T-helper 22 cell (primary cell): ENCODE measurements at places on chromosomes 3 and 15.

- DNase-seq, result no peak
Observed at GRCh38 chr15:92801774-92802464, 98.2 kb upstream of the CHD2 start.

GRCh38 chr3:20141316-20141715 lies 44.7 kb downstream of the SGO1 start:
- no peak for DNase-seq

DNA sequence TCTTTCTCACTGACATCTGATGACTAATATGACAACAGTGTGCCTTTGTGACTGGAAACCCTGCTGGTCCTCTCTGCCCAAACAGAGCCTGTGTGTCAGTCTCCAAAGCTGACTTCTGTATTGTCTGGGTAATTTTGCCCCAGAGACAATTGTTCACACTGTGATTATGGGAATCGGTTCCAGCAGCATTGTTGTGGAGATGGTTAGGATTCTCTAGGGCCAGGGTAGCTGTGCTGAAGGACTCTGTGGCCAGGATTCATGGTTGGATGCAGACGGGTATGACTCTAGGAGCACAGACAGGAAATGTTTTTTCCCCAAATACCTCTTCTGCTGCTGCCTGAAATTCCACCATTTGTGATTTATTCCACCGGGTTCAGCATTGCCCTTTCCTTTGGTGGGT lies 57.5 kb upstream of the ITGA11 start:
- no peak for DNase-seq

DNA sequence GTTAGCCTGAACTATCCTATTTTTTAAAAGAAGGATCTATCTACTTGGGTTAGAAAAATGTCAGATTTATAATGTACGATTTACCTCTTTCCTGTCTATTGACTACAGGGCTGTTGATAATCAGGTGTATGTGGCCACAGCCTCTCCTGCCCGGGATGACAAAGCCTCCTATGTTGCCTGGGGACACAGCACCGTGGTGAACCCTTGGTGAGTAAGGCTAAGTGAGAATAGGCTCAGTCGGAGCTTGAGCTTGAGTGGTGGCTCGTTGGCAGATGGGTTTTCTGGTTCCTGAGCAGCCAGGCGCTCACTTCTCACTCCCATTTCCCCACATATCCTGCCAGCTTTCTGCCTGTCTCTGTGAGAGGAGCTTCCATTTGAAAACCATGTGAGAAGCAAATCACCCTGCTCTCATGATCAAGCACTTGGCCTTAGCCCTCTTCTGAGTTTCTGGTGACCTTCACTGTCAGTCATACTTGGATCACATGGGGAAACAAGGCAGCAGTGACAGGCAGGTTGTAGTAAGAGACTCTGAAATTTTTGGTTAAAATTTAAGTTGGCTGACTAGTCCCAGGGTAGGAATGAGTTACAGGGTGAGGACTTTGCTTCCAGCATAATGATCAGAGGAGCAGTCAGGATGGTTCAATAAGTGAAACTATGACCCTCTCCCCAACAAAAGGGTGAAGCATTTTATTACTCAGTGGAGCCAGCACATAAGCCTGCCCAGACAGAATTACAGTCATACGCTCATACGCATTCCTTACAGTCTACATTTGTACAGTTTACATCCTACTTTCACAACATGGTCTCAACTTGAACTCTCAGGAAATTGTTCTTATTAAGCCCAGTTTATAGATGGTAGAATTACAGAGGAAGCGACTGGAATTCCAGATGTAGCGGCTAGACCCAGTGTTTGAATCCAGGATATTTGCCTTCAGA lies 18.0 kb downstream of the NIT2 start:
- DNase-seq, result no peak

GRCh38 chr3:10377148-10377725 lies 56.3 kb upstream of the SEC13 start:
- no peak for DNase-seq

GRCh38 chr3:10371167-10371566 lies 50.3 kb upstream of the SEC13 start:
- no peak for DNase-seq

GRCh38 chr15:44066211-44066827 lies 128.8 kb downstream of the FRMD5 start:
- DNase-seq, result peak; percentile 7

DNA sequence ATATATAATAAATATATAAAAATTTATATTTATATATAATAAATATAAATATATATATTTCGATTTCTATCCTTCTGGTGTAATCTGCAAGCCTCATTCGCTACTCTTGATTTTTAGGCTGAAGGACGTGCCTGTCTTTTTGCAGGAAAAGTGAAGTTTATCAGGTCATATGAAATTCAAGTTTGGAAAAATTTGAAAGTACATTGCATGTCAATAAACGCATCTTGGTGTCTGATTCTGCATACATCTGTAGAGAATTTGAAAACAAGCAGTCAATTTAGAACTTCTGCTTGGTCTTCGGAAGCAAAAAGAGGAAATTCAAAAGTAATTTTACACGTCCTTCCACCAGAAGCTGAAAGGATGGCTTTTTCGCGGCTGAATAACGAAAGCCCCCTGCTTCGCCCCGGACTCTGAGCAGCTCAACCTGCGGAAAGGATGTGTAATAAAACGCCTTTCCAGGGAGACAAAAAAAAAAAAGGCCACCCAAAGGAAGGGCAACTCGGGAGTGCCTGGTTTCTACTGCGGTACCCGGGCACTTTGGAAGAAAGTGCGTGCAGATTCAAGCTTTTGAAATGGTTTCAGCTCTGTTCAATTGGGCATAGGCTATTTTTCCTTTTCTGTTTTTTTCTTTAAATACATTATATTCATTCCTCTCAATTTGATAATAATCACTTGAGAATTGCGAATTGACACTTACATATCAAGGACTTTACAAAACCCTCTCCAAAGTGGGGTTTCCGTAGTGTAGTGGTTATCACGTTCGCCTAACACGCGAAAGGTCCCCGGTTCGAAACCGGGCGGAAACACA lies 1.5 kb upstream of the MYNN start:
- DNase-seq, result peak; percentile 41

- no peak for DNase-seq
Observed at GRCh38 chr3:106193876-106194275, 325.1 kb upstream of the CBLB start.

DNA sequence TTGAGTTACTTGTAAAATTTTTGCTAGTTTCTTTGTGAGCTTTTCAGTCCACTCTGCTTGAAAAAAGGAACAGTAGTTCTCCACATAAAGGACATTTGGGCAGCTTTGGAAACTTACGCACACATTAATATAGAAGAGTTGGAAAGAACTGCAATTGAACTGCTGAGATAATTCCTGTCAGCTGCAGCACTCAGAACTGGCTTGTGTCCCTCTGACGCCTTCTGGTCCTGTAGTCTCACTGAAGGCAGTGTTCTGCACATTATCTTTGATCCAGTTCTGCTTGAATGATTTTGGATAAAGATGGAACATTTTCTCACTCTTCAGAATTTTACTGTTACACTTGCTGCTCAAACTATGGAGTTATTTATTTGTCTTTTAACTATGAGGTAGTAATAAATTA lies 901.9 kb downstream of the OTOL1 start:
- no peak for DNase-seq

- no peak for DNase-seq
Observed at GRCh38 chr3:52015438-52016228, 19.9 kb upstream of the RPL29 start.

DNA sequence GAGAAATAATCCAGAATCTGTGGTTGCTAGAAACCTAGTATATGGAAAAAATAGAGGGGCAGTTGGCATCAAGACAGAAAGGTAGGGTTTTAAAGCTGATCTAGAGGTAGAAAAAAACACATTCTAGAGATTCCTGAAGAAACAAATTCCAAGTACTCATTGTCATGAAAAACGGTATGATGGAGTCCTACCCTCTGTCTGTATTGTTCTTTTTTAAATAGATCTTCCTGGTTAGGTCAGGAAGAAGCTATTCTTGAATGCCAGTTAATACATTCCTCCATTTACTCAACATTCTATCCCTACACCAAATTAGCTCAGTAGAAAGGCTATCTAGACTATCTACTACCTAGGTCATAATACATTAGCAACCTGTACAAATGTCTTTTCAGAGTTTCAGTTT lies 364.7 kb downstream of the FHIT start:
- no peak for DNase-seq

- peak; percentile 79 for DNase-seq
Observed at GRCh38 chr15:73051807-73052652, at the start of gene NEO1. NEO1 (plus strand) TSS chr15:73052463; CDS start chr15:73052676, 213 bp downstream.

GRCh38 chr3:149658744-149659497 lies 1.1 kb upstream of the WWTR1 start:
- no peak for DNase-seq

DNA sequence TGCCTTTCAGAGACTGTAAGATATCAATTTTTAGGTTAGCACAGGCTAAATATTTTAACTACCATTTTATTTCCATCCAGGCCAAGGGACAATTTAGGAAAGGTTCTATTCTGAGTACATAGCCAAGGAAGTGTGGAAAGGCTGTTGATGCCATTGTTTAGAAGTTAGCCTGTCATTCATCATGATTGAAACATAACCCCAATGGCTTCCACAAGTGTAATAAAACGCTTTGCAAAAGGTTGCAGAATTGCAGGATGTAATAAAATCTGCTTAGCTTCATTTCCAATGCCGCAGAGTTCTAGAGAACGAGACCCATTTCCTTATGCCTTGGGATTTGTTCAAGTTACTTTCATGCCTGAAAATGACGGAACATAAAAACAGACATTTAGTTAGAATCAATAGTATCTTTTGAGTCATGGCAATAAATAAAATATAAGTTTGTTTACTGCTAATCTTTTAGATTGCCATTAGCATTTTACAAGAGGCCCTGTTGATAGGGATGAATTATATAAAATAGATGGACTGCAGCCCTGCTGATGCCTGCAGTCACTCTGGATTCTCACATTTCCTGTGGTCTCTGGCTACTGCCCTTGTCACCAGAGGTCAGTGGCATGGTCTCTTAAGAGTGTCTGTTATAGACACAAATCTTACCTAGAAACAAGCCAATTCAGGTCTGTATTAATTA lies 678.2 kb upstream of the CFAP20DC start:
- no peak for DNase-seq

DNA sequence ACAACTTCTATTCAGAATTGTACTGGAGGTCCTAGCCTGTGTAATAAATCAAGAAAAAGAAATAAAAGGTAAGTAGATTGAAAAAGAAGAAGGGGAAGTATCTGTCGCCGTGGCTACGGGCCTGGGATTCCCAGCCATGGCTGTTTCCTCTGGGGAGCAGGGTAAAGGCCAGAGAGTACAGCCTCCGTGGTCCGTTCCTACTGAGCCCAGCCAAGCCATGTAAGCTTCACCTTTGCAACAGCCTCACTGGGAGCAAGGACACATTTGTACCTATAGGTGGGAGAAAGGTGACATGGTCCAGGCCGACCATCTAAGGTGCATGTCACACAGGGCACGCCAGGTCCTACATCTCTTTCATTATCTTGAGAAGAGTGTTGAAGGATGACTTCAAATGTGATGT lies 71.3 kb downstream of the ANP32A start:
- DNase-seq, result no peak

GRCh38 chr3:84299329-84299728 lies 659.5 kb upstream of the CADM2 start:
- no peak for DNase-seq

DNA sequence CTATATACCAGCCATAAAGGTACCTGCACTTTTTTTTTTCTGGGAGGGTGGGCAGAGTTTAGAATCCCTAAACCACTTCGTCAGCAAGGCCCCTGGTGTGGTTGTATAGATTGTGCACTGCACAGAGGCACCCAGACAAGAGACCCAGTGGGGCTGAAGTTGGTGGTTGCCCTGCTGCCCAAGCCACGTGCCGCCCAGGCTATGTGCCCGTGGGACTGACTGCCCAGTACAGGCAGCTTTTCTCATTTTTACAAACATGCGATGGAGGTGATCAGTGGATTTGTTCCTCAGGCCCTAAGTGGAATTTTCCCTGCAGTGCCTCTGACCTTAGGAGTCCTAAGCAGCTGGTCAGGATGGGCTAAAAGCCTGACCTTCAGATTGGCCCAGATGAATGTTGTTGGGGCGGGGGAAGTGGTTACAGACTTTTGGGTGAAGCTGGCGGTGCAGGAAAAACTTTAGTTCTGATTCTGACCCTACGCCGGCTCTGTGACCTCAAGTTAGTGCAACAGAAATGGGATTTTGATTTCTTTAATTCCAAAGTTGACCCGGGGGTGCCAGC lies 34.9 kb upstream of the LIMD1 start:
- DNase-seq, result no peak

DNA sequence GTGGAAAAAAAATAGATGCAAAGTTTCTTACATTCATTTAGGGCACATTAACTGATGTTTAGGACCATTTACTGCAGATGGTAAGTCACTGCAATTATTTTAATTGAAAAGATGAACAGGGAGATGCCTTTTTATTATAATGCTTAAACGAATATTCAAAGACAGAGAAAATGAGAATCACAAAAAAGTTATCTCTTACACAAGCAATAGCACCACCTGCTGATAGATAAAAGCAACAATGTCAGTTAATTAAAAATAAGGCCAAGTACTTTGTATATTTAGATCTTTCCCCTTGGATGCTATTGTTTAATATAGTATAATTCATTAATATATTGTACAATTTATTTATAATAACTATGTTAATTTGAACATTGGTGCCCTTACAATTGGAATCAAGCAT lies 55.9 kb downstream of the IFT80 start:
- DNase-seq, result no peak

- no peak for DNase-seq
Observed at GRCh38 chr15:78347586-78348543, 7.7 kb downstream of the CRABP1 start.

GRCh38 chr3:133117342-133117741 lies 79.2 kb downstream of the TMEM108 start:
- no peak for DNase-seq

DNA sequence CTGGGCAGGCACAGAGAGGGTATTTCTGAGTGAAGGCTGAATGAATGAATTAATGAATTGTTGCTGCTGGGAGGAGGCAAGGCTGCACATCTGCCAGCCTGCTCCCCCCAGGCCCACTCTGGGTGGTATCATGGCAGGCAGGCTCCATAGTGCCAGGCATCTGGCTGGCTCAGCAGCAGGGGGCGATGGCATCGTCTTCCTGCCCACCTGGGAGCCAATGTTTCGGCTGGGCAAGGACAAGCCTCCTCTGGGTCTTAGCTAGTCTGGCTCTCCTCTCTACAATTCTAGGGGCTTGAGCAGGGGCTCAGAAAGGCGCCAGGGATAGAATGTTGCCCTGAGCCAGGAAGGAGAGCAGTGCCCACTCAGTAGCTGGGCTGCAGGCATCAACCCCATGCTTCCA lies 1.7 kb upstream of the TLR9 start:
- no peak for DNase-seq

GRCh38 chr3:42581400-42581708 lies 413 bp downstream of the SEC22C start:
- no peak for DNase-seq
